ENCODE measurements at places on chromosomes 16 and 17.

- no peak for DNase-seq
Observed at GRCh38 chr17:77428020-77428748, 287.4 kb downstream of the SEC14L1 start.

- DNase-seq = no peak
Observed at GRCh38 chr16:790086-790485, 1.7 kb downstream of the CHTF18 start.

GRCh38 chr17:64378890-64379354 is 11.7 kb downstream of the PECAM1 start:
- DNase-seq = no peak

DNA sequence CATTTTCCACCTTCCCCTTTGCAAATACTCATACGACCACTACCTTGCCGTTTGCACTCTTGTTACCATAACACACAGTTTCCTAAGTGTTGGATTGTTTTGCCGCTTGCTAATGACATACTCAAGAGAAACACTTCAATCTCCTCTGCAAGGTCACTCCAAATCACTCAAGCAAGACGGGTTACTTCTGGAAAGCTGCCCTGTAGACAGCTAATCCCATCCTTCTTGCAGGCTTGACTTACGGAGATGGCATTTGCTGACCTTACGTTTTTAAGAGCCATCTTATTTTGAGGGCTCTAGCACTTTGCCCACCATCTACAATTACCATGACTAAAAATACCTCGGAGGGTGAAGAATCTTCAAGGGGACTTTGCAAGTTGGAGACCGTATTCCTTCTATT is 46.2 kb downstream of the MYH3 start:
- no peak for DNase-seq

- peak; percentile 90 for DNase-seq
Observed at GRCh38 chr16:89657442-89658220, at the start of the genes CHMP1A and SPATA33. CHMP1A (minus strand) TSS chr16:89657708; CDS start chr16:89657588, 120 bp downstream. SPATA33 (plus strand) TSS chr16:89657836; CDS start chr16:89657912, 76 bp downstream.

- no peak for DNase-seq
Observed at GRCh38 chr16:56965149-56966092, 3.7 kb downstream of the CETP start.

DNA sequence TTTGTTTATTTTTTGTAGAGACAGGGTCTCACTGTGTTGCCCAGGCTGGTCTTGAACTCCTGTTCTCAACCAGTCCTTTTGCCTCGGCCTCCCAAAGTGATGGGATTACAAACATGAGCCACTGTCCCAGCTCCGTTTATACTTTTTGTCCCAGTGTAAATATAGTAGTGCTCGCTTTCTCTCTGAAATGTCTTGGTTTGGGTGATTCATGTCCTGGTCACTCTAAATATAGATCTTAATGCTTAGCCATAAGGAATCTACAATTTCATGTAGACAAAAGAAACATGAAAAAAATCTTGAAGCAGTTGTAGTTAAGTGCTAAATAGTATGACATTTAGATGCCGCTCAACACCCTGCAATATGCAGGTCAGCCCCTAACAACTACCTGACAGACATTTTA is 126.9 kb downstream of the KATNIP start:
- no peak for DNase-seq

DNA sequence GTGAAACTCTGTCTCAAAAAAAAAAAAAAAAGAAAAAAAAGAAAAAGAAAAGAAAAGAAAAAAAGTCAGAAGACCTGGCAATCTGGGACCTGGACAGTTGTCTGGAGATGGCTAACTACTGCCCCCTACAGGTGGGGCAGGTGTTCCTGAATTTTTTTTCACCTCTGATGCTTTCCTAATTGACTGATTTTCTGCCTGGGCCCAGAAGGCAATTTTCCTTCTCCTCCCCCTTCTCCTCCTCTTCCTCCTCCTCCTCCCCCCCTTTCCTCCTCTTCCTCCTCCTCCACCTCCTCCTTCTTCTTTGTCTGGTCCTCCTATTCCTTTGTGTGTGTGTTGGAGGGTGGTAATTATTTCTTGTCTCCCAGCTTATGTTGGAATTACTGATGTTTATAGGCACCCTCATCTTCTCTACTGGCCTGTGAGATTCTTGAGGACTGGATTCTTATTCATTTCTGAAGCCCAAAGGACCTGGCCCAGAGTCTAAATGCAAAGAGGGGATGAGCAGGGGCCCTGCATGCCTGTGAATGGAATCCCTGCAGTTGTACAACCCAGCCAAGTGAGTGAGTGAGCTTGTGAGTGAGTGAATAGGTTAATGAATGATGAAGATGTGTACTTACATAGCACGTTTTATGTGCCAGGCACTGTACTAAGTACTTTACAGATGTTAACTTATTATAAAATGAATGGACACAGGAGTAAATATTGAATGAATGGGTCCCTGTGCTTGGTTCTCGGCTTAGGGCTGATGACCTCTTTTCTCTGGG is 26.9 kb downstream of the IRX5 start:
- no peak for DNase-seq

DNA sequence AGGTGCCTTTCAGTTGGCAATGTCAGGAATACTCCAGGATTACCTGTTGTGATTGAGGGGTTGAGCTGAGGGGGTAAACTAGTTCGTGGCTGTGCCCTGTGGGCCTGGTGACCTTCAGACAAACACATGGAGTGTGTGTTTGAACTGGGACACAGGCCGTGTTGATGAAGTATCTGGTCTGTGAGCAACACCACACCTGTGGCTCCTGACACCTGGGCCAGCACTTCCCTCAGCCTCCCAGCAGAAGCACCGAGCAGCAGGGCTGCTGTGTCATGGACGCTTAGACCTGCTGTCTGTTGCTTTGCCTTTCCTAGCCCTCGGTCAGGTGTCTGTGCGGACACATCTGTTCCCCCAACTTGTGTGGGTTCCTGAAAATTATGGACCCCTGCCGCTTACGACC is 82.9 kb downstream of the KSR1 start:
- DNase-seq = no peak

DNA sequence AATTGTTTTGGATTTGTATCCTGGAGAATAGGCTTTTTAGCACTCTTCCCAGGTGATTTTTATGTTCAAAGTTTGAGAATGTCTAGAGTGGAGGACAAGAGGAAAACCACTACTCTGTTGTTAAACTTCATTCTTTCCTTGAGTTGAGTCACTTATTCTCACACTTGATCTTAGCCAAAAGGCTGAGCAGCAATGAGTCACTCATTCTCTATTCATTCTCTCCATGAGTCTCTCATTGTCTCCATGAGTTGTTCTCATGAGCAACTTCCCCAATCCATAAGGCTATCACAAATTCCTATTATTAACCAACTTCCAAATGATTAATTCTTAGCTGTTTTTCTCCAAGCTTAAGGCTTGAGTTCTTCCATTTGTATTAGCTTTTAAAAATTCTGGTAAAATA is 1393.3 kb downstream of the CDH8 start:
- DNase-seq = no peak

DNA sequence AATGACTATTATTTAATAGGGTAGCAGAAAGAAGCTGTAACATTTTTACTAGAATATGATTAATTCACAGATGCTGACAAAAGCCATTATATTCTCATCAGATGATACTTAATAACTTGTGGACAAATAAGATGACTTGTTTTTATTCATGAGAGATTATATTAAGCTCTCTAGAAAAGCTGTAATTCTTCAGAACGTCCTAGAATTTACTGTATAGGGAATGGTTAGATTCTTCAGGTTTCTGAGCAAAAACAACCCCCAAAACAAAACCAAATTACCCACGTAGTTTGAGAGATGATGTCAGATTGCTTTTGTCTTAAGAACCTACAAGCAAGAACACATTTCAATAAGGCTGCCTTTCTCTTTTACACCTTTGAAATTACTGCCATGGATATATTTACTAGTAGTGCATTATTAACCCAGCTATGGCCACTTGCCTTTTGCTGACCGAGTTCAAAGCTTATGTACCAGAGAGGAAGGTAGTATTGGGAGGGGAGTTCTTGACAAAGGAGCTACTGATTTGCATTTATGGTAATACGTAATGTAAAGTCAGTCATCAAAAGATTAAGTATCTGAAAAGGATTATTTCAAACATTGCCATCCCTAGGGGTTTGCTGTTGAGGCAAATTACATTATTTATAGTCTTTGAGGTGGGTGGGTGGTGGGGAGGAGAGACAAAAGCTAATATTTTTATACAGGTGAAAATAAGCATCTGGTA is 51.7 kb downstream of the NLK start:
- DNase-seq = no peak

- DNase-seq = no peak
Observed at GRCh38 chr17:80331820-80332219, 71.2 kb downstream of the RNF213 start.

DNA sequence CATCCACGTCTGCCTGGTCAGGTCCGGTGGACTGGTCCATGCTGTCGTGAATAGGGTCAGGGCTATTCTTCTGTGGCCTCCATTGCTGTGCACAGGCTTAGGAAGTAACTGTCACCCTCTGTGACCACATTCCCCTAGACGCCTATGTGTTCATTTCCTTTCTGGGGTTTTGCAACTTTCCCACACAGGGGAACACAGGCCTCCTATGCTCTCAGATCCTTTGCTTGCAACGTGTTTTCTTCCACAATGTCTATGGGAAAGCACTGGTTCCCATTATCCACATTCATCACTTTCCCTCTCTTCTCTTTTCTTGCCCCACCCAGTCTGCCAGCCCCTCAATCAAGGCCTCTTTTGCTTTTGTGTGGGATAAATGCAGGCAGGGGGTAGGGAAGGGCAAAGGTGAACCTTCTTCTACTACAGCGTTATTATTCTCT is 43.2 kb upstream of the DNAJA2 start:
- DNase-seq = no peak

DNA sequence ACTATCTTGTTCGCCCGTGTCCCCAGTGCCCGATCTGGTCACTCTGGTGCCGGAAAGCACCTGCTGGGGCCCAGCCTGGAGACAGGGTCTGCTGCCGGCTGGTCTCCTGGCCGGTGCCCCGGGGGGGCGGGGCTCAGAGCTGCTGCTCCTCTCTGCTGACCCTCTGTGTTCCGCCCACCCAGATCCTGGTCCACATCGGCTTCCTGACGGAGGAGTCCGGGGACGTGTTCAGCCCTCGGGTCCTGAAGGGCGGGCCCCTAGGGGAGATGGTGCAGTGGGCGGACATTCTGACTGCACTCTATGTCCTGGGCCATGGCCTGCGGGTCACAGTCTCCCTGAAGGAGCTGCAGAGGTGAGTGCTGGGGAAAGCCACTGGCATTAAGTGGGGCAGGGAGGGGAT is 37.6 kb downstream of the MGAT5B start:
- no peak for DNase-seq

DNA sequence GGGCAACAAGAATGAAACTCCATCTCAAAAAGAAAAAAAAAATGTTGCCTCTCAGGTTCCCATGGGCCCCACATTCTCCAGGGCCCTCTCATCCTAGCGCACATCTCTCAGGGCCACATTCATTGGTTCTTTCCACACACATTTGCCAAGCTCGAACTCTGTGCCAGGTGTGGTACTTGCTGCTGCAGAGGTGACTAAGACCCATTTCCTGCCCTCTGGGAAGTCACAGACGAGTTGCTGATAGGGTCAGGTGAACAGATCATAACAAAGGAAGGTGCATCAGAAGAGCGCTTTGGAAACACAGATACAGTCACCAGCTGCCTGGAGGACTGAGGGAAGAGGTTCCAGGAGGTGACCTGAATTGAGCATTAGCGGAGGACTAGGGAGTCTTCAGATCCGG is 1.0 kb downstream of the GSDMA start:
- peak; percentile 56 for DNase-seq

- no peak for DNase-seq
Observed at GRCh38 chr17:44464037-44464436, 39.2 kb downstream of the GPATCH8 start.

DNA sequence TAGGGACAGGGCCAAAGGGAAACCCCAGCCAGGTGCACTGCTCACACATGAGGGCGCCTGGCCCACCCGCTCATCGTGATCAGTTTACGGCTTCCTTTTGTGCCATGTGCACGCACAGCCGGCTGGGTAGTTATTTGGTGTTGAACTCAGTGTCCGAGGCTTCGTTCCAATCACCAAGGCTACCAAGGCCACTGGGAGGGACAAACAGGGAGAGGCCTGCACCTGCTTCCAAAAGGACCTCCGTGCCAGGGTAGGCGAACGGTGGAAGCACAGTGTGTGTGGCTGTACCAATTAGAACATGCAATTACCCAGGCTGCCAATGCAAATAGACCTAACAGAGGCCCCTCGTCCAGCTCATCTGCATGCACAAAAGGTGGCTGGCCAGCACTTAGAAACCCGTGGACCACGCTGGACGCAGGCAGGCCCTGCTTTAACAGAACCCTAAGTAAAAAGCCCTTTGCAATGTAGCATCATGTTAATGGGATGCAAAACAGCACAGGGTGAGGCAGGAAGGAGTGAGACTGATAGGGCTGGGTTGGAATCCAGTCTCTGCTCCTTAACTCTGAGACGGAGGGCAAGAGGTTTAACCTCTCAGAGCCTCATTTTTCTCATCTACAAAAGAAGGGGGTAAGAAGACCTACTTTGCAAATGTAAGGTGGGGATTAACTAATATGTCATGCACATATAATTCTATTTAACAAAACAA is 204.0 kb downstream of the XYLT1 start:
- DNase-seq = no peak

DNA sequence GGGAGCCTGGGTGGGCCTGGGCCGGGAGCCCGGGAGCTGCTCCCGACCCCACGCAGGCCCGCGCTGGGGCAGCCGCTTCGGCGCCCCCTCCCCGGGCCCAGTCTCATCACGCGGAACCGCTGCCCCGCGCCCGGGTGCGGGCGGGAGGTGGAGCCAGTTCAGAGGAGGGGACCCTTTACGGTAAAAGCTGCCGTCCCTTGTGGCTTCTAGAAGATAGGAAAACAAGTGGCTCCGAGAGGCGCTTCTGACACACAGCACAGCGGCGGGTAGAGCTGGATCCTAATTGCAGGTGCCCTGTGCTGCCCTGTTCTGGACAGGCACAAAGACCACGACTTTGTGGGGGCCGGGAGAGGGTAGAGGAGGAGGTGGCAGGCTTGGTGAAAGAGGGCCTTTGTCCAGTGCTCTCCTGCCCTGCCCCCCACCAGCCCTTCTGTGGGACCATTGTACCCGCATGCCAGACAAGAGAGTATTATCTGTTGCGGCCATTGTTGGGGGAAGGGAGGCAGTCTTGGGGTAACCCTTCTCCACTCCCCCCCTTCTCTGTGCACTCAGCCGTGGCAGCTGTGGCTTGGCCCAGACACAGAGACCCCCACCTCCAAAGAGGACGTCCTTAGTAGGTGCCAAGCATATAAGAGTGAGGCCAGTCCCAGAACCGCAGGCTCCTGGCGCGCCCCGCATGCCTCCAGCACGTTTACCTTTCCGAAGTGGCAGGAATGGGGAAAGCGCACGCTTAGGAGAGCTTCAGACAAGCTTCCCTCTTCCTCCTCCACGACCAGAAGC is 736 bp downstream of the CNP start:
- peak; percentile 36 for DNase-seq

- no peak for DNase-seq
Observed at GRCh38 chr17:57666201-57666870, 78.8 kb downstream of the CCDC182 start.

DNA sequence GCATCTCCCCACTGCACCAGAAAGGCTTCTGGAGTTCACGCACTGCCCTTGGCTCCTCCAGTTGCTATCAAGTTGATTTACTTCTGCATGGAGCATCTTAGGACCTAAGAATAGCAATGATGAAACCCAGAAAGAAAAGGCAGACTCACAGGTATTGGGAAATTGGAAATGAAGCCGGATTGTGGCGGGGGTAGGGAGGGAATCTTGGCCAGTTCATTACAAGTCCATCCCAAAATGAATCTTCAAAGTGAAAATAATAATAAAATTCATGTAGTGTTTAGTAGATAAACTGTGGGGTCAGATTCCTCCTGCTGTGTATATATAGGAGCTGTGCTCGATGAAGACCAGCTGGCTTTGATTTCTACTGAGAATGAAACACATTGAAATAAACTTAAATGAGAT is 33.7 kb downstream of the TEKT3 start:
- DNase-seq = no peak

GRCh38 chr17:72121164-72122009 is 567 bp downstream of the SOX9 start:
- no peak for DNase-seq

Data from activated CD4-positive, alpha-beta T cell treated with anti-CD3 and anti-CD28 coated beads for 4 hours (primary cell).